ENCODE measurements at places on chromosomes 1 and 21.
A peak's percentile ranks its signal among the peaks of the same experiment; 100 is the strongest.

- DNase-seq = no peak
These were observed 281.4 kb downstream of the AJAP1 start for GRCh38 chr1:4935807-4936206.

DNA sequence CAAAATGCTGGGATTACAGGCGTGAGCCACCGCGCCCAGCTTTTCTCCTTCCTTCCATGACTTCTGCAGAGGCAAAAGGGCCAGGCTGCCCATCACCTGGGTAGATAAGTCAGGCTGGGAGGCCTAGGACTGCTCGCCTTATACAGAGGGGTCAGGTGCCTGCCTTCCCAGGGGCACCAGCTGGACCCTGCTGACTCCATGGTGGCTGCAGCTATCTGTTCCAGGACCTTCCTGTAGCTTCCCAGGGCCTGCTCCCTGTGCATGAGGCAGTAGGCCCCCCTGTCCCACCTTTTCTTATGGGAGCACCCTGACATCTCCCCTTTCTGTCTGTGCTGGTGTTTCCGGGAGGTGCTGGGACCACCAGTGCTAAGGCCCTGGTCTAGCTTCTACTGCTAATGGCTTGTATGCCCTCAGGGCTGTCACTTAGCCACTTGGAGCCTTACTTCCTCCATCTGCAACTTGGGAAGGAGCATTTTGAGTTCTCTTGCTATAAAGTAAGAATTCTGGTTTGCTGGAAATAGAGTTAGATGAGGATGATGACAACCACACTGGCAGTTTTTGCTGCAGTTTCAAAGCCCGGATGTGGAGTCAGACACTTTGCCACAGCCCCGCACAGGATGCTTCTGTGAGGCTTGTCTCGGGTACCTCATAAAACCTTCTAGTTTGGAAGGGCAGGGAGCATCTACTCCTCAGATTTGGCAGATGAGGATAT lies 14.4 kb downstream of the SOX13 start:
- DNase-seq = no peak

GRCh38 chr1:196659471-196659870 lies 7.6 kb downstream of the CFH start:
- no peak for DNase-seq

DNA sequence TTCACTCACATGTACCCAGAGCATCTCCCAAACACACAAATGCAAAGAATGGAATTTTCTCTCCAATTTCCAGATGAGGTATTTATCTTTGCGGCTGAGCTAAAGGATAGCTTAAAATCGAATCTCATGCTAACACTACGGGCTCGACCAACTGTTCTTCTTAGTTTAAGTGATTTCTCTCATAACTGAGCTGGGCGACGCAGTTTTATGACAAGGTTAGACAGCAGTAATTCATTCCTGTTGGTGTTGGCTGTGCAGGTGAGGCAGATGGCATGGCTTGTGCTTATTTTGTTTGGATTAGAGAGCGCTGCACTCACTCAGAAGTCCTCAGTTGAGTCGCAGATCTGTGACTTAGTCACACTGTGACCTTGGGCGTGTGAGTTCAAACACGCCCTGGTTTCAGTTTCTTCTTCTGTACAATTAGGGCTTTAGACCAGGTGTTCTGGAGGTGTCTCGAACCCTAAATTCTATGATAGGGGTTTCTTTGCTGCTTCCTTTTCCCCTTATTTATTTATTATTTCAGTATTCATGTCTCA lies 41.5 kb upstream of the MRPS6 start:
- no peak for DNase-seq

GRCh38 chr21:34603002-34603709 lies 11.8 kb downstream of the RCAN1 start:
- peak; percentile 33 for DNase-seq

DNA sequence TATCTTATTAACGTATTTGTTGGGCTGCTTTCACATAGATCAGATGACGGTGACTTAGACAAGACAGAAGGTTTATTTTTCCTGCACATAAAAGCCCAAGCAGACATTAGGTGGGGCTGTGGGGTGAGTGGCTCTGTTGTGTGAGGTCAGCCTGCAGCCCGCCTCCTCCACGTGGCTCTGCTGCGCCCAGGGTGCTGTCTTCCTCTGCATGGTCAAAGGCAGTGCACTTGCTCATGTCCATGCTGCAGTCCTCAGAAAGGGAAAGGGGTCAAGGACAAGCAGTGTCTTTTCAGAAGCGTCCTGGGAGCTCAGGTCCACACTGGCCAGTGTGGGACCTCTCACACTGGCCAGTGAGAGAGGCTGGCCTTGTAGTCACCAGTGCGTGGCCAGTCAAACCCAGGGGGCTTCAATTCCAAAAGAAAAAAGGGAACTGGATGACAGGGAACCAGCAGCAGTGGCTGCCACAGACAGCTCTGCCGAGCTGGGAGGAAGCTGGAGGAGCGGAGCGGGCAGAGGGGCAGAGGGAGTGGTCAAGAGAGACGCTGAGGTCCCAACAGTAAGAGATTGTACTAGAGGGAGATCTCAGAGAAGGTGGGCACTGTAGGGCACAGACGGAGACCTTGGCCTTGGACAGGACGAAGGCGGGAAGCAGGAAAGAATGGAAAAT lies 35.9 kb upstream of the SLC45A1 start:
- no peak for DNase-seq

DNA sequence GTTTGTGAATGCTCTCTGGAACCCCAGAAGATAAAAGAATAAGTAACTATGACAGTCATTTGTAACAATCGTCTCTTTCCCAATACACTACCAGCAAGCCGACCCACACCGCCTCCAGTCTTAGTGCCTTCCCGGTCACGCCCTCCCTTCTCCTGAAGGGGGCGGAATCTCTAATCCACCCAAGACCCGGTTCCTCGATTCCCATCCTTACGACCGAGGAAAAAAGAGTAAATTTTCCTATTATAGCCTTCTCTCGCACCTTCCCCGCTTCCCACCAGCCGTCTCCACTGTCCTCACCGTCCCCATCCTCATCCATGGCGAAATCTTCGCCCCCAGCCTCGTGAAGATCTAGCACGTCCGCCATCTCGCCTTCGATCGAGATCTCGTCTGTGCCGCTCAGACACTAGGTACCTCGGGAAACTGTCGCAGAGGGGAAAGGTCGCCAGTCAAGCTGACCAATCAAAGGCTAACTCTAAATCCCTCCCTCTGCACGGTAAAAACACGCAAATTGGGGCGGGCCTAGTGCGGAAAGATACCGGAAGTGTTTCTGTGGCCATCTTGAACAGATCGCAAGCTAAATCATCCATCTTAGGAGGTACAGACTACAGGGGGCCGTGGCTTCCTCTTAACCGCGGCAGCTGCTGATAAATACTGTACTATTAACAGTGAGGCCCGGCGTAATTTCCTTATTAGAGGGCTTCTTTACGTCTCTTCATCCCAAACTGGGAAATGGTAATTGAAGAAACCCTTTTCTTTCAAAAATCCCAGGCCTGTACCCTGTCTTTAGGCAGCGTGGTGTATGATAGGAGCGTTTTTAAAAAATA lies at the start of gene RBM8A:
TSS of gene RBM8A (minus strand) at position 422 of the 824 bp plus-strand sequence. CDS start at position 364, 58 bp downstream.
- DNase-seq = peak; percentile 68

GRCh38 chr1:241310451-241310850 lies 46.6 kb downstream of the RGS7 start:
- DNase-seq = no peak
